AG10803 (cell line): ENCODE measurements at places on chromosomes 3 and 15.

DNA sequence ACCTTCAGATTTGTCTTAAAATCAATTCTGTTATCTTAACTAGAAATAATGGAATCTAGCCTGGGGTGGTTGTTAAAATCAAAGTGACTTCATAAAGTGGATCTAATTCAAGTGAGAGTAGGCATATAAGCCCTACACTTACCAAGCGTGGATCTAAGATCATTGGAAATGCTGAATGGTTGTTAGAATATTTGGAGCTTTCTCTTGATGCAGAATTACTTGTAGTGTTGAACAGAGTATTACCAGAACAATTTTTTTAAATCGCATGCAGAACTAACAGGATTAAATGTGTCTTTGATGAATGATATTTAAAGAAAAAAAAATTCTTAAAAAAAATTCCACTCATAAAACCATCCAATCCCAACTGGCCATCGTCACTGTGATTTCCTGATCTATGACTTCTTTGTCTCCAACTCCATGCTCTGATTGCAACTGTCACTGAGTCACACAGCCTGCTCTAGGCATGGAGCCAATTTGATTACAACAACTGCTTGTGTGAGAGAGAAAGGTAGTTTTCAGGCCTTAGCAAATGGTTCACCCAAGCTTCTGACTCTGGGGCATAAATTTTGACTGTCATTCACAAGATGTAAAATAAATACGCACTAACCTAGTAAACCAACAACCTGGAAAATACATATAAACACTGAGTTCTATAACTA, 25.9 kb upstream of the SPRED1 start:
- peak; percentile 66 for DNase-seq

GRCh38 chr3:36496684-36497633, 116.7 kb downstream of the STAC start:
- DNase-seq = peak; percentile 95

- DNase-seq = no peak
These were observed 182.4 kb downstream of the SHQ1 start for GRCh38 chr3:72665701-72666446.

DNA sequence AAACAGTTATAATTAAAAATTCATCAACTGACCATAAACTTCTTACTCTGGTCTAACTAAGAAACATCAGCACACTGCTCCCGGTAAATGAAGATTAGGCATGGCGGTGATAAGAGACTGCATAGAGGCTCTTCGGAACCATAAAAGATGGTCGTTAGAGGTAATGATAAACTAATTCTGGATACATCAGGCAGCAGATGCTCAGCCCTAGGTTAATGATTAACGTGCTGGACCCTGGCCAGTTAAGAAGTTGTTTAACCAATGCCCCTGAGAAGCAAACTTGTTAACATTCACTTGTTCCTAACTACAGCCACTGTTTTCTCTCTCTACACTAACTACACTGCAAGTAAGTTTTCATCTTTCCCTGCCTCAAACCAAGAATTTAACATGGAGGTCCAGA, 111.5 kb downstream of the PDZRN3 start:
- DNase-seq = no peak
